Nasal cavity respiratory epithelium epithelial cell of viscerocranial mucosa (primary cell): ENCODE measurements at places on chromosomes 4 and X. TPM values are rescaled to one million over a fixed set of nuclear protein-coding genes. Genes with fewer than 3 reads are reported as not detected.

The TRIM60 gene
- total RNA-seq = not detected in 2 replicates

The POU3F4 gene
- not detected in 2 replicates for total RNA-seq

The ERAS gene
- total RNA-seq = not detected in 2 replicates

The MAGED4B gene
- 0.57 TPM in 1 of 2 replicates, not detected in the other for total RNA-seq

The IL2 gene
- not detected in 2 replicates for total RNA-seq

The REELD1 gene
- 0.36 TPM in 1 of 2 replicates, not detected in the other for total RNA-seq

The RTL3 gene
- total RNA-seq = not detected in 2 replicates

The SPIN2A gene
- total RNA-seq = under 0.01 and 0.14 TPM in 2 replicates

The PLAC8 gene
- 0.68 and 4.0 TPM in 2 replicates for total RNA-seq

The CXCL8 gene
- total RNA-seq = 8.5 and 29.0 TPM in 2 replicates

The TBC1D8B gene
- total RNA-seq = 3.4 and 5.9 TPM in 2 replicates

The GJB1 gene
- not detected in 2 replicates for total RNA-seq

The CT83 gene
- total RNA-seq = not detected in 2 replicates

The MAGEC2 gene
- total RNA-seq = not detected in 2 replicates

The ACE2 gene
- total RNA-seq = 0.34 and 1.5 TPM in 2 replicates

The BRCC3 gene
- 12.0 and 23.3 TPM in 2 replicates for total RNA-seq

The ARHGAP36 gene
- total RNA-seq = not detected in 2 replicates

The XG gene
- total RNA-seq = 0.43 and 6.5 TPM in 2 replicates

The ATOH1 gene
- not detected in 2 replicates for total RNA-seq

The HPSE gene
- total RNA-seq = 0.43 and 14.0 TPM in 2 replicates

The LRCH2 gene
- total RNA-seq = under 0.01 TPM in 1 of 2 replicates, not detected in the other

The ITIH6 gene
- not detected in 2 replicates for total RNA-seq

The SLC10A3 gene
- 15.4 and 30.3 TPM in 2 replicates for total RNA-seq

The CTSO gene
- total RNA-seq = 1.7 and 7.6 TPM in 2 replicates

The CTPS2 gene
- 5.8 and 15.3 TPM in 2 replicates for total RNA-seq

The SPP1 gene
- not detected in 2 replicates for total RNA-seq

The CXCR3 gene
- not detected in 2 replicates for total RNA-seq

The LRP2BP gene
- 0.34 and 0.43 TPM in 2 replicates for total RNA-seq

The GPR143 gene
- 0.64 and 0.68 TPM in 2 replicates for total RNA-seq

The GPC3 gene
- total RNA-seq = under 0.01 and 1.9 TPM in 2 replicates

The ARSJ gene
- total RNA-seq = 22.2 and 31.0 TPM in 2 replicates

The GABRG1 gene
- total RNA-seq = not detected in 2 replicates

The KIAA0232 gene
- total RNA-seq = 26.0 and 31.5 TPM in 2 replicates

The NPY2R gene
- not detected in 2 replicates for total RNA-seq
